Hypothalamus (tissue), 51 donors: ENCODE measurements at places on chromosomes 6 and 20.

DNA sequence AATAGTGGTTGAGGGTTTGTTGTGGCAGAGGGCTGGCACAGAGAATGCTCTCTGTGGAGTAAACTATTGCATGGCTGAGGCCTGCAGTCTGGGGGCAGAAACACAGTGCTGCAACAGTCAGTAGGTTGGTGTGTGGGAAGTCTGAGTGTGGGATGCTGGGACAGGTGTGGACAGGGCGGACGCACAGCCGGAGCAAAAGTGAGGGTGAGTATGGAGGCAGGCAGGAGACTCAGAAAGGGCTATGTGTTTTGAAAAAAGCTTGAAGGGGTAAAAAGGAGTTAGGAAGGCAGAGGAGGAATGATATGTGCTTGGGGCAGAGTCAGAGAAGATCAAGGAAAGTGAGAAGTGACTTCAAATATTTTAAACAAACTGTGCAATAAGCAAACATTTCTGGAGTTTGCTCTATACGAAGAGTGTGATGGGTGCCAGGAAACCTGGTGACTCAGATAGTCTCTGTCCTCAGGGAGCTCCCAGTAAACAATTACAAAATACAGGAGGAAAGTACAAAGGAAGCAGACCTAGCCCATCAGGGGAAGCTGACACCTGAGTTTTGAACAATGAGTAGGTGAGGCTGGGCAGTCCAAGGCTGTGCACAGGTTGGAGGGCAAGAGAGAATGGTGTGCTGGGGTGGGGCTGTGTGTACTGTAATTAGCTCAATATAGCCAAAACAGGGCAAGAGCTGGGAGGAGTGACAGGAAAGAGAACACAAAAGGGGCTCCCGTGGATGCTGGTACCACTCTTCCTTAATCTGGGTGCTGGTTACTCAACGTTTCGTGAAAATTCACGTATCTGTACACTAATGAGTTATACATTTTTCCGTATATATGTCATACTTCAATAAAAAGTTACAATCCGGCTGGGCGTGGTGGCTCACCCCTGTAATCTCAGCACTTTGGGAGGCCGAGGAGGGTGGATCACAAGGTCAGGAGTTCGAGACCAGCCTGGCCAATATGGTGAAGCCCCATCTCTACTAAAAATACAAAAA, 55.2 kb downstream of the PIGU start:
- no peak for DNase-seq

GRCh38 chr6:122747573-122747972, 31.9 kb upstream of the FABP7 start:
- no peak for DNase-seq

DNA sequence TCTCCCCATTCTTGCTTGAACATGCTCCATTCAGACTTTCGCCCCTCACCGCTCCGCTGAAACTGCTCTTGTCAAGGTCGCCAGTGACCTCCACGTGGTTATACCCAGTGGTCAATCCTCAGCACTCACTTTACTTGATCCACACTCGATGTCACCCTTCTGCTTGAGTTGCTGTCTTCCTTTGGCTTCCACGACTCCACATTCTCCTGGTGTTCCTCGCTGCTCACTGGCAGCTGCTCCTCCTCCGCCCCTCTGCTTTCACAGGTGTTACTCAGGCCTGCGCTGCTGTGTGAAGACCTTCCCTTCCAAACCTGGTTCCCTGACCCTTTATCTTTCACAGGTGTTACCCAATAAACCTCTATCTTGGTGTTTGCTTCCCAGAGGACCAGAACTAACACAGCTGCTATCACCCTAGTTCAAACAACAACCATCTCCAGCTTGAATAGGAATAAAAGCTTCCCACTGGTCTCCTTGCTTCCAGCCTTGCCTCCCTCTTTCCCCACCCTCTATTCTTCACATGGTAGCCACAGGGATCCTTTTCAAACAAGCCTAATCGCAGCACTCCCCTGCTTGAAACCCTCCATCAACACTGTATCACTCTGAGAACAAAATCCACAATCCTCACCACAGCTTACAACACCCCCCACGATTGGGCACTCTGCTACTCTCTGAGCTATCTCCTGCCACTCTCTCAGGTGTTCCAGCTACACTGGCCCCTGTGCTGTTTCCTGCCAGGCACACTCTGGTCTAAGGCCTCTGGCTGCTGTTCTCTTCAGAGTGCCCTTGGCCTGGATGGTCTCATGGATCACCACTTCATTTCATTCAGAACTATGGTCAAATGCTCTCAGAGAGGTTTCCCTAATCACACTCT, 10.7 kb downstream of the PPIL1 start:
- DNase-seq = no peak

DNA sequence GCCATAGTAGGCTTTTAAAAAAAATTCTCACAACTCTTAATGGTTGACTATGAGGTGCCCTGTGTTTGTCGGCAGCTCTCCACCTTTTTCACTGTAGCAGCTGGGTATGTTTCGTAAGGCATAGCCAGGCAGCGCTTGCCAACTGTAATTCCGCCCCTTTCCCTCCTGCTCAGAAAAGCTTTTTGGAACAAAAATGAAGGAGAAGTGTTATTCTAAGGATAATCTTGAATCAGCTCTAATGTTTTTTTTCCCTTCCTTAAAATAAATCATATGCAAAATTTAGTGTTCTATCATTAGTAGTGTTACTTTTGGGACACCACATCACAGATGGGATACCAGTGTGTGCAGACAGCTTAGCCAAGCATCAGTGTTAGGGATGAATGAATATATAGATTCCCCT, 21.2 kb downstream of the RIOK1 start:
- DNase-seq = no peak

DNA sequence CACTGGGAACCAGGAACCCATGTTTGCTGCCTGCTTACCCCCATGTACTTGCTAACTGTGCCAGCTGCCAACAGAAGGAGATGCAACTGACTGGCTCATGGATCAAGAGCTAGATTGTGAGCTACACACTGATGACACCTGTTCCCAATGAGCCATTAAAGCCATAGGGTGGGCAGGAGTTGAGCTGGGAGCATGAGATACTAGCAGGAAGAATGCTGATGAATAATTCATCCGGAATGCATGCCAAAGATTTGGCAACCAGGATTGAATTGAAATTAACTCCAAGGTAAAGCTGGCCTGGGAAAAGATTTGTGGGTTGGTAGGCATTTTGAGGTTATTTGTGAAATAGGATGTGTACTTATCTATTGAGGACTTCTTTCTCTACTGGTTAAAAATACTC, 631.1 kb downstream of the KIF16B start:
- no peak for DNase-seq
